ENCODE measurements at places on chromosomes 11 and 22.
A peak's percentile ranks its signal among the peaks of the same experiment; 100 is the strongest.

GRCh38 chr11:87861030-87861429 lies 314.2 kb downstream of the RAB38 start:
- no peak for DNase-seq

DNA sequence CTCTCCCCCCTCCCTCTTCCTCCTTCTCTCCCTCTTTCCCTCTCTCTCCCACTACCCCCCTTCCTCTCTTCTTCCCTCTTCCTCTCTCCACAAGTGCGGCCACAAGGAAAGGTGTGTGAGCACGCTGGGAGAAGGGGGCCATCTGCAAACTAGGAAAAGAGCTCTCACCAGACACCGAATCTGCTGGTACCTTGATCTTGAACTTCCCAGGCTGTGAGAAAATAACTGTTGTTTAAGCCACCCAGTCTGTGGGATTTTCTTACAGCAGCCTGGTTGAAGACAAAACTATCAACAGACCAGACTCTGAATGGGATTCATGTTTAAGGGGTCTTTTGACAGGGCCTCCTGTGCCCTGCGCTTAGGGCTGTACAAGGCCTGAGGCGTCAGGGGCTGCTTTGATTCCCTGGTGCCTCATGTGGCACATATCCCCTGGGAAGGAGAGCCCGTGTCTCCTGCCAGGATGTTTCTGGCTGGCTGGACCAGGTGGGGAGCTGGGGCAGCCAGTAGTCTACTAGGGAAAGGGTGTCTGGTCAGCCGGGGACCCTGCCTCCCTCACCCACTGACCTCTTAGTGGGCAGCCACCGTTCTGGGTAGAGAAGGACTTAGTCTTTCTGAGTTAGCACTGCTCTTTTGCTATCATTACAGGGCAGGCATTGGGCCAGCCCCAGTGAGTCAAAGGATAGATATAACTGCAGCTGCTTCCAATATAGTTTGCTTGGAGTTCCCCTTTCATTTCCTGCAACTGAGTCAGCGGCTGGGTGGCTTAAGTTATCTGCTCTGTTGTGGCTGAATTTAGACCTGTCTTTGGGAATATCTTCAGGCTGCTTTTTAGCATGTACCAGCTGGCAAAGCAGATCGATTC lies 6.2 kb downstream of the PANX1 start:
- no peak for DNase-seq

GRCh38 chr11:36156161-36156816 lies 132.9 kb downstream of the COMMD9 start:
- DNase-seq = no peak

DNA sequence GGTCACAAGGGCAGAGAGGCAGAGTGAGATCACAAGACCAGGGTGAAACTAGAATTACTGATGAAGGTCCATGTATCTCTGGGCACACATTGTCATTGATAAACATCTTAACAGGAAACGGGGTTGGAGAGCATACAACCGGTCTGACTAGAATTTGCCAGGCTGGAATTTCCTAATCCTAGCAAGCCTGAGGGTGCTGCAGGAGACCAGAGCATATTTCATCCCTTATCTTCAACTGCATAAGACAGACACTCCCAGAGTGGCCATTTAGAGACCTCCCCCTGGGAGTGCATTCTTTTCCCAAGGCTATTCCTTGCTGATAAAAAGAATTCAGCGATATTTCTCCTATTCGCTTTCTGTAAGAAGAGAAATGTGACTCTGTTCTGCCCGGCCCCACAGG lies 84.6 kb upstream of the IZUMO1R start:
- DNase-seq = no peak

DNA sequence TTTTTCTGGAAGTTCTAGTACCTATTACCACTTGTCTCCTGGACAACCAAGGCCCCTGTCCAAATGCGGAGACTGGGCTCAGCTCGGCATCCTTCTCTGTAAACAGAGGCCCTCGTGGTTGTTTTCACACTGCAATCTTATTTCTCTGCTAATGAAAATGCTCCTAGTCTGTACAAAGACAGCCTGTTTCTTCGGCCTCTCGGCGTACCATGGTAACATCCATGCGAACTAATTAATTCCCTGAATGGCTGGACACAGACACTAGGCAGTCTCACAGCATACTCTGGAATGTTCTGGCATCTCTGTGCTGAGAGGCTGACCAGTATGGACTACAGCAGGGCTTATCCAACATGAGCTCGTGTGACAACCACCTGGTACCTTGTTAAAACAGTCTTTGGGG lies 5.7 kb downstream of the POLR3H start:
- DNase-seq = no peak

GRCh38 chr11:73223998-73224730 lies 6.1 kb downstream of the P2RY2 start:
- no peak for DNase-seq

- no peak for DNase-seq
Observed at GRCh38 chr22:46596032-46596441, 24.1 kb upstream of the GRAMD4 start.

DNA sequence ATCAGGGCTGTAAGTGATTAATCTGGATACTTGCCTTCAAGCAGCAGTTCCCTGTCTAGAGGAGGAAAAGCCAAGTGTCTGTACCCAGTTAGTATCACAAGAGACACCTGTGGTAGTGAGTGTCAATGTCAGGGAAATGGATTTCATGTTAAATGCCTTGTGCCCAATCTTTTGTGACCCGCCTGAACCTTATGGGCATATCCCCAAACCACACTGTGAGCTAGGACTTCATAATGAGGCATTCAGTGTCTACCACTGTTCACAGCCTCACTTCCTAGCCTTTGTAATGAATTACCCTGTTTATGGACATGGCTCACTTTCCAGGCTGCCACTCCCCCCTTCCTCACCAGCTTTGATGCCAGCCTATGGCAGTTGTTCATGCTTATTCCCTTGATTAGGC lies 125.1 kb downstream of the TRIM44 start:
- DNase-seq = no peak

GRCh38 chr11:11735586-11735985 lies 106.2 kb upstream of the USP47 start:
- peak; percentile 68 for DNase-seq

DNA sequence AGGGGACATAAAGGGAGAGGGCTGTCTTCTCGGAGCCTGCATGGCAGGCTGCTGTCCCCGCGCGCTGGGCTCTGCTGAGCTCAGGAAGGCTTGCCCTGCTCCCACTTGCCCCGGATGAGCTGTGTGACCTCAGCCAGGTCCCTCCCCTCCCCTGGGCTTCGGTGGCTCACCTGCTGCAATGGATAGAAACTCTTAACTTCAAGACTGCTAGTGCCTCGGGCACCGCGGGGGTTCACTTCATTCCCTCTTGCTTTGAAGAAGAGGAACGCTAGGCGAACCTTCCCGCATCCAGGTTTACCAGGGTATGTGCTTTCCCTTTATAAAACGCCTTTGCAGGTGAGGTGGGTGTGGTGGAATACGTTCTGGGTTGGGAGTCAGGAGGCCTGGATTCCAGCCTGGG lies 115.0 kb downstream of the PHF21B start:
- DNase-seq = no peak

GRCh38 chr22:19218541-19219233 lies 40.2 kb upstream of the SLC25A1 start:
- DNase-seq = no peak

DNA sequence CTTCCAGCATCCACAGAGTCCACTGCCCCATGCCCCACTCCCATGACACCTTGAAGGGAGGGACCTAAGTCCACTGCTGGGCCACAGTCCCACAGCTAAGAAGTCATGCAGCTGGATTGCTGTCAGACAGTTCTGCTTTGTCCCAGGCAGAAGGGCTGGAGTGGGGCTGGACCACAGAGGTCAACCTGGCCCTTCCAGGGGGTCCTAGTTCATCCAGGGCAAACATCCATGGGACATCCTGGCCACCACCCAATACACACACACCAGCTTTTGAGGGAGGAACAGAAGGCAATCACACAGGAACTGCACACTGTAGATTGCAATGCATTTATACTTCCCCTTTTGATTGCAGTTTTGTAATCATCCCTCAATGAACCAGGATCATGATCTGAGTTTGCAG lies 11.3 kb upstream of the APOL4 start:
- no peak for DNase-seq

DNA sequence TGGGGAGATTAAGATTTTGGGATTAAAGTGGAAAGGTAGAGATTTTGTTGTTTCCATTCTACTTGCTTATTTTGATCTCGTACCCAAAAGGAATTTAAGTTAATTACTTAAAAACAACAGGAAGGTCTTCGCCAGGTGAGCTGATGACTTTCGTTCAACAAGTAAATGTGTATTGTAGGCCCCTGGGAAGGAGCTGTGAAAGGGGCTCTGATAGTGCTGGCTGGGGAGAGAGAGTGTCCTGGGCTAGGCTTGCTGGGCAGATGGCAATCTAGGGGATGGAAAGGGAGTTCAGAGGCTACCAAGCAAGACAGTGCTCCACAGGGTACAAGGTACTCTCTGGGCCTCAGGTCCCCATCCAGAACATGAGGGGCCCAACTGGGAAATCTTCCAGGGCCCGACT lies 189.4 kb downstream of the CEP164 start:
- DNase-seq = no peak

- DNase-seq = no peak
Observed at GRCh38 chr11:72727521-72727920, 24.7 kb downstream of the ARAP1 start.

DNA sequence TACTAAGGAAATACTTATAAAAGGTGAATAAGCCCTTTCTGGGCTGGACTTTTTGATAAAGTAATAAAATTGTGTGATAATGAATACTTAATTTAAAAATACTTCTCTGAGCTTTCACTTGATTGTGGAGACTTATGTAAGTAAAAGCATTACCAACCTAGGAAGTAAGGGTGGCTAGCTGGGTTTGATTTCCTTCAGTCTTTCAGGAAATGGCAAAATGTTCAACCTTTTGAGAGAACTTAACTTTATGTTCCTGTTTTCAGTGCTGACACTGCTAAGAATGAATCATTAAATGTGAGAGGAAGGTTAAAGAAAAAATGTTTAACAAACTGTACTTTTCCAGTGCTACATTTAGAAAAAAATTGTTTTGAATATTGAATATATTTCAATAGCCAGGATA lies 900.3 kb downstream of the METTL15 start:
- DNase-seq = no peak

GRCh38 chr22:40703736-40704135 lies 24.5 kb downstream of the MCHR1 start:
- DNase-seq = no peak

GRCh38 chr11:84671325-84671999 lies 955.7 kb downstream of the DLG2 start:
- no peak for DNase-seq

GRCh38 chr11:116511684-116512083 lies 261.1 kb downstream of the BUD13 start:
- DNase-seq = no peak

- no peak for DNase-seq
Observed at GRCh38 chr11:34744511-34744910, 123.6 kb downstream of the EHF start.

DNA sequence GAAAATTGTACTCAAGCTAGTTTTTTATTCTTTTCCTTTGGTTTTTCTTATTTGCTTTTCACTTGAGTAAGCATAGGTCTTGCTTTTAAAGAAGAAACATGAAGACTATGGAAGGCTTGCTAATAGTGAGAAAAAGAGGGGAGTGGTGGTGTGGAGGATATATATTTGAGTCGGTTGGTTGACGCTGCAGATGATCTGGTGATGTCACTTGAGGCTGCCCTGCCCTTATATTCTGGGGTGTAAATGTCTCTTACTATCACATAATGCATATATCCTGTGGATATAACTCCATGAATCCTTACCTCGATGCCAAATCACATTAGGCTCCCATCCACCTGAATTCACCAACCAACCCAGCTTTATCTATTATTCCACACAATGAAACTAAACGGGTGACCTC lies 2.9 kb downstream of the GRIA4 start:
- no peak for DNase-seq

GRCh38 chr11:108253176-108253575 lies 30.3 kb downstream of the ATM start:
- no peak for DNase-seq
